ENCODE measurements at places on chromosomes 6 and 20.

- no peak for DNase-seq
Observed at GRCh38 chr20:11200423-11200822, 526.6 kb upstream of the JAG1 start.

- no peak for DNase-seq
Observed at GRCh38 chr6:153103319-153103655, 27.8 kb downstream of the RGS17 start.

GRCh38 chr6:116667623-116668022 lies 943 bp downstream of the ZUP1 start:
- no peak for DNase-seq

DNA sequence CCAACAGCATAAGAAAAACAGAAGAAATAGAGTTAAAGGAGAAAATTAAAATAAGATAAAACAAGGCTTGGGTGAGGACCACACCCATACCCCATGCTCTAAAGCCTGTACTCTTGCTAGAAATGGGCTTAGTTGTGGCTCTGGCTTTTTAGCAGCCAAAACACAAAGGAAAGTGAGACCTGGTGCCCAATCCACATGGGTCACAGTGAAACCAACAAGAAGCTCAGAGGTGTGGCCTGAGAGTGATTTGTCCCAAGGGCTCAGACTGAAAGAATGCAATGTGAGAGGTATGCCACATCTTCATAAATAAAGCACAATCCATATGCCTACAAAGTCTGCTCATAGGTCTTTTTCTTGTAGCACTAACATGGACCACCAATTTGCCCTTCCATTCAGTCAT lies 21.1 kb downstream of the HM13 start:
- no peak for DNase-seq

DNA sequence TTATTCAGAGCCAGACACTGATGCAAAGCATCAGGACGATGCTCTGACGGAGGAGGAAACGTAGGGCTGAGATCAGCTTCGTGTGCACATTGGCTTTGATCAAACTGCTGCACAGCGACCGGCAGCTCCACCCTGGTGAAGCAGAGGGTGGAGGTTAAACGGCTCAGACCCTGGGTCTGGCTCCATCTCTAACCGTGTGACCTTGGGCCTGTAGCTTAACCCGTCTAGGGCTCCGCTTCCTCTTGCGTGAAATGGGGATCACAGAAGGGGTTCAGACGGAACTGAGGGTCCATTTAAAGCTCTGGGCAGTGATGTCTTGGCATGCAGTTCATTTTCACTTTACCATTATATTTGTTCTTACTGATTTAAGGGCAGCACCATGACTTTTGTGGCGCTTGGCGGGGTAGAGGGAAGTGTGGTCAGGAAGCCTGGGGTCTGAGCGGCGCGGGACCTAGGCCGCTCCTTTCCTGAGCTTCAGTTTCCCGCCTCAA lies 644 bp downstream of the RBL1 start:
- no peak for DNase-seq

DNA sequence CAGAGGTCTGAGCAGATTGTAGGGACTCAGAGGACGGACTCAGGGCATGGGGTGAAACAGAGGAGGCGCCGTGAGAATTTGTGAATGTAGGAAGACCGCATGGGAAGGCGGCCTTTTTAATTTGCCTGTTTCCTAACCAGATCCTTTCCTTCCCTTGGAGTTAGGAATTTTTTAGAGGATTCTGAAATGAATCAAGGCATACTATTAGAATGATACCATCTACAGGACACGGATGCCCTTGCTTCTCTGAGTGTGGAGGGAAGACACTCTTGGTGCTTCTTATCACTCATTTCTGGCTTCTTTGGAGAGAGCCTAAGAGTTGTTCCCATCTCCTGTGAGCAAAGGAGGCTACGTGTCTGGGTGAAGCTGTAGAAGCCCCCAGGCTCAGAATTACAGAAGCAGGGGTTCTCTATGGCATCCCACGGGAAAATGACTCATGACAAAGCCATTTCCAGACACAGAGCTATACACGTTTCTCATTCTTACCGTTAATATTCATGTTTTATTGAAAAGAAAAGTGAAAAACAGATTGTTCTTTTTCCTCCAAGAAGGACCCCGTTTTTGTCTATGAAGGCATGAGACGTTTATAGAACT lies 148.5 kb downstream of the EDN3 start:
- DNase-seq, result no peak

- DNase-seq, result no peak
Observed at GRCh38 chr6:140966676-140967075, 1166.0 kb upstream of the GJE1 start.

DNA sequence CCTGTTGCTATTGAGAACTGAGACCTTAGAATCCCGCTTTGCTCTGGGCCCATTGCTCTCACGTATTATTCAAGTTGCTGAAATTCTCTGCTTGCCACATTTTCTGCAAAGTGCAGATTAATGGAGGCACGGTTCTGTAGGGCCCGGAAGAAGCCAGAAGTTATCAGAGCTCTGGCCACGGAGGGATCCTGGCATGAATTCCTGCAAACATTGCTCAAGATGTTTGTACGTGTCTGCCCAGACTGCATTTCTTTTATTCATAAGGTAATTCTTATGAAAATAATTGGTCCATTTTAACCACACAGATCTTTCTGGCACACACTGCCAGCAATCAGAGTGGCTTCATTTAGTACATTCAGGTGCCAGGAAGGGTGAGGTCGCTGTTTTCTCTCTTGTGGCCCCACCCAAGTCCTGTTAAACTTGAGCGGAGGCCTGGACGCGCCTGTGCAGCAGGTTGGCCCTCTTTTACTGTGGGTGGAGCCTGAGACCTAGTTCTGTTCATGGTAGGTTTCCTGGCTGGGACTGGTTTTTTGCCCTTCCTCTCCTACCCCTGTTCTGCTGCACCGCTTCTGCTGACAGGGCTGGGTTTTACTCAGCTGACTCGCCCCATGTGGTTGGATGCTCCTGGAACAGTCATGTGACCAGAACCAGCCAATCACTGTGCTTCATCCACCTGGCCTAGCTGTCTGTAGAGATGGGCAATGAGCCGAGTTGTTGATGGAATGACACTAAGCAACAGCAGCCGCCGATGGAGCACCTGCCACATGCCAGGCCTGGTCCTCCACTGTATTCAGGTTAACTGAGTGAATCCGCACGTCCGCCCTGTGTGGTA lies 230.2 kb downstream of the CDH4 start:
- no peak for DNase-seq

DNA sequence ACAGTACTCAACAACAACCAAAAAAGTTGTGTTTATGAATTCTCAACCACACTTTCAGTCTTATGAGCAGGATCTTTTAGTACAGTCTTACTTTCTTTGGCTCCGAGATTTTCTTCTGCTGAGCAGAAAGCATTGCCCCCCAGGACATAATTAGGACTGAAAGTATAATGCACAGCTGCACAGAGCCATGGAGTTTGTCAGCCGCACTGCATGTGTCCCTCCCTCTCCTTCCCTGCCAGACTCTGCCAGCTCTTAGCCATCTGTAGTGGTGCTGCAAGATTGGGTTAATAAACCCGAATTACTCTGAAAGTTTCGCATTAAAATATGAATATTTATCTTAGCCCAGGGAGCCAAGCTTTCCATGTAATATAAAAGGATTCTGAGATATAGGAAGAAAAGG lies 179.6 kb upstream of the PTCHD4 start:
- no peak for DNase-seq

- DNase-seq, result no peak
Observed at GRCh38 chr20:11553603-11554002, 364.1 kb upstream of the BTBD3 start.

All from HFF-Myc (cell line).